Left ventricle myocardium inferior (tissue), 1 donor: ENCODE measurements at places on chromosomes 3 and 15. TPM values are rescaled to one million over a fixed set of nuclear protein-coding genes. Genes with fewer than 3 reads are reported as not detected.

Gene TERC
- 3.8 TPM for total RNA-seq

Gene ELP6
- total RNA-seq = 20.4 TPM

Gene GPR171
- not detected for total RNA-seq

DNA sequence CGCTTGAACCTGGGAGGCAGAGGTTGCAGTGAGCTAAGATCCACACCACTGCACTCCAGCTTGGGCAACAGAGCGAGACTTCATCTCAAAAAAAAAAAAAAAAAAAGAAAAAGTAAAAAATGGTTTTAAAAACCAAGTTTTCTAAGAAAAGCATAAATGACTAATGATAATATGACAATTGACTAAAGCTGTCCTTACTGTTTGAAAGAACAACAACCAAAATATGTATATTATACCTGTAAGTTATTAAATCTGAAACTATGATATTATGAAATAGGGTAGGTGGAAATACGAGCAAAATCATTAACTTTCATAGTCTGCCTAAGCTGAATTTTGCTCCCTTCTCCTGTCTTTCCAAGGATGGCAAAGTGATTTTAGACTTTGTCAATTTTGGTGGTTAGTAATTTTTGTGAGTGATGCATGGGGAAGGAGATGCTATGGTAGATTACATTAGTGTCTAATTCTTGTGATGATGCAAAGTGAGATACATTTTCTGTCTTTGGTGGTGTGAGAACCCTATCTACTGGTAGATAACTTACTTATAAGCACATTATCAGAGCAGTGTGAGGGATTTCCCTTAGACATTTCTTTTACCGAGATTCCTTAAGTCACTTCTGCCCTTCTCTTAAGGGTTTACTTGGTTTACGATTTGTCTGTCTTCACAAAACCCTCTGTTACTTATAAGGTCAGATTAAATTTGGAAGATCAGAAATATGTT is 10.6 kb upstream of the CHD2 start:
- DNase-seq = no peak

GRCh38 chr3:106068795-106069194 is 200.0 kb upstream of the CBLB start:
- no peak for DNase-seq

GRCh38 chr3:86793786-86794185 is 197.2 kb downstream of the VGLL3 start:
- no peak for DNase-seq

DNA sequence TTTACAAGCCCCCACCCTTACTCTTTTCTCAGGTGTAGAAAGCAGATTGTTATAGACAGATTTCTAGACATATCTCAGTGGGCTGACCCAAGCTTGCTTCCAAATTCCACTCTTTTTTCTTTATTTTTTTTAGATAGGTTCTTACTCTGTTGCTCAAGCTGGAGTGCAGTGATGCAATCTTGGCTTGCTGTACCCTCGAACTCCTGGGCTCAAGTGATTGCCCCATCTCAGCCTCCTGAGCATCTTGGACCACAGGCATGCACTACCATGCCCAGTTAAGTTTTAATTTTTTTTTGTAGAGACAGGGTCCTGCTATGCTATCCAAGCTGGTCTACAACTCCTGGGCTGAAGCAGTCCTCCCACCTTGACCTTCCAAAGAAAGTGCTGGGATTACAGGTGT is 53.5 kb upstream of the ADAMTS9 start:
- DNase-seq = no peak

- DNase-seq = no peak
Observed at GRCh38 chr3:170267793-170268192, 45.6 kb downstream of the PRKCI start.

GRCh38 chr3:166275024-166275390 is 437.8 kb upstream of the BCHE start:
- no peak for DNase-seq

- no peak for DNase-seq
Observed at GRCh38 chr3:122052968-122053367, 2.2 kb upstream of the CD86 start.

- no peak for DNase-seq
Observed at GRCh38 chr3:73781541-73781940, 156.8 kb upstream of the PDZRN3 start.

DNA sequence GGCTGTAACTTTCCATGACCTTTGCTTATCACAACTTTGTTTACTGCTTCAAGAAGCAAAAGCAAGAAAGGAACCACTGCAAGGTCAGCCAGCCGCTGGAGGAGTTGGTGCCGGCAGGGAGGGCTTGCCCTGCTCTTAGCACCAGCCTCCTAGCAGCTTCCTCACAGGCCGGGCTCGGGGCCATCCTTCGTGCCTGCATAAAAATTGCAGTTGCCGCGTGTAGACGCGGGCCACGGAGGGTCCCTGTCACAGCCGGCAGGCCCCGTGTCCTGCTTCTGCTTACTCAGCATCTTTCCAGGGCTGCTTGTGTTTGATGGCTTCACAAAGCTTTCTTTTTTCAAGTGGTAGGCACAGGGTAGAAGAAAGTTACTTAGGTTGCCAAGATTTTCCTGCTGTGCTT is 84.4 kb downstream of the PGPEP1L start:
- DNase-seq = no peak

DNA sequence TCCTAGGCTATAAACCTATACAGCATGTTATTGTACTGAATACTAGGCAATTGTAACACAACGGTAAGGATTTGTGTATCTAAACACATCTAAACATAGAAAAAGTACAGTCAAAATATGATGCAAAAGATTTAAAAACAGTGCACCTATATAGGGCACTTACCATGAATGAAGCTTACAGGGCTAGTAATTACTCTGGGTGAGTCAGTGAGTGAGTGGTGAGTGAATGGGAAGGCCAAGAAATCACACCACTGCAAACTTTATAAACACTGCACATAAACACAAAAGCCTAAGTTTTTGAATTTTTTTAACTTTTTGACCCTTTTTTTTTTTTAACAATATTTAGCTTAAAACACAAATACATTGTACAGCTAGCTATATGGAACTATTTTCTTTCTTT is 204.7 kb upstream of the CTNNB1 start:
- no peak for DNase-seq

DNA sequence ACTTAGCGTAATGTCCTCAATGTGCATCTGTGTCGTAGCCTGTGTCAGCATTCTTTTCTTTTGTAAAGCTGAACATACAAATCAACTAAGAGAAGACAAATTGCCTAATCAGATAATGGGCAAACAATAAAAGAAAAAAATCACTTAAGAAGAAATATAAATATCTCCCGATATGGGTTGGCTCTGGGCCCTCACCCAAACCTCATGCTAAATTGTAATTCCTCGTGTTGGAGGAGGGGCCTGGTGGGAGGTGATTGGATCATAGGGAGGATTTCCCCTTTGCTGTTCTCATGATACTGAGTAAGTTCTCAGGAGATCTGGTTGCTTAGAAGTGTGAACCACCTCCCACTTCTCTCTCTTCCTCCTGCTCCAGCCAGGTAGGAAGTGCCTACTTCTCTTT is 285.0 kb upstream of the LYSMD4 start:
- no peak for DNase-seq

DNA sequence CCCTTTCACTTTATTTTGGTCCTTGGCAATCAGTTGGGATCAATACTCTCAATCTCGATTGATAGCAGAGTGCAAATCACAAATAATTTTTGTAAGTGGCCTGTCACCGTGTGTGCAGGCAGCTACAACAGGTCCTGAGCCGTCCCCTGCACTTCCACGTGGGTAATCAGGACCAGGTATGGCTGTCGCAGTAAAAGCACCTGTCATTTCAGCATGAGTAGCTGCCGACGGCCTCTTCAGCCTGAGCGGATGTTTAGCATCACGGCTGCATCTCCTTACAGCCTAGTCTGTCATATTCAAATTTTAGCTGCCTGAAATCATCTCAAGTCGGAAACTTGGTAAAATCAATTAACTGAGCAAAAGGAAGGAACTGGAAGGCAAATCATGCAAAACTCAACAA is 53.0 kb upstream of the FOXP1 start:
- no peak for DNase-seq

DNA sequence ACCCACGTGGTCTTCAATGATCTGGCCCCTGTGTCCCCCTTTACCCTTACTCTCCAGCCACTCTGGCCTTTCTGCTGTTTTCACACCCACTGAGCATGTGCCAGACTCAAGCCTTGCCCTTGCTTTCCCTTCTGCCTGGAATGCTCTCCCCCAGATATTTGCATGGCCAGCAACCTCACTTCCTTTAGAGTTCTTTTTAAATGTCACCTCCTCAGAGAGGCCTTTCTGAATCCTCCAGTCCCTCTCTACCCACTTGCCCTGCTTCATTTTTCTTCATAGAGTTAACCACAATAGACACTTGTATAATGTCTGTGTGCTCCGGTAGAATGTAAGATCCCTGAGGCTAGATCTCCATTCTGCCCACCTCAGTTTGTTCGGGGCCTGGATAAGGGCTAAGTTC is 39.4 kb upstream of the TIPARP start:
- DNase-seq = no peak

GRCh38 chr15:32705446-32705845 is 12.4 kb upstream of the GREM1 start:
- DNase-seq = no peak
